ENCODE measurements at places on chromosomes 11 and 22. TPM values are rescaled to one million over a fixed set of nuclear protein-coding genes. Genes with fewer than 3 reads are reported as not detected.
A peak's percentile ranks its signal among the peaks of the same experiment; 100 is the strongest.

DNA sequence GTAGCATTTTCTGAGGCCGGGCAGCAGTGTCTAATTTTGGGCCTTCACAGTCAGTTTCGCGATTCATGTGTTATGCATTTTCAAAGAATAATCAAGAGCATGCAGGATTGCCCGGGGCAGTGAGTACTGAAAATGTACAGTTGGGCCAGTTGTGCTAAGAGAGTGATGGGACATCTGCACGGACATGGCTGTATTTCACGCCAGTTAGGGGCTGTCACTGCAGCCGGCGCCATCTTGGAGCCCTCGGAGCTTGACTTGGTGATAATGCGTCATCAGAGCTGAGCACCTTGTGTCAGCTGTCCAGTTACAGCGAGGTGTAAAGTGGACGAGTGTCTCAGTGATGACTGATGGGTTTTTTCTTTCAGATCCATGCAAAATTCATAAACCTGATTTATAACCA, 188.9 kb downstream of the TBC1D22A start:
- DNase-seq: no peak

The MYRF gene
- 0.83 TPM for total RNA-seq

The P2RY2 gene
- not detected for total RNA-seq

GRCh38 chr11:68956142-68956541, 24.6 kb downstream of the MRGPRD start:
- DNase-seq: peak; percentile 69

GRCh38 chr22:35996596-35996995, 32.0 kb downstream of the RBFOX2 start:
- no peak for DNase-seq

GRCh38 chr11:35523331-35523768, 2.1 kb downstream of the PAMR1 start:
- no peak for DNase-seq

The KCNQ1OT1 gene
- 3.6 TPM for total RNA-seq

DNA sequence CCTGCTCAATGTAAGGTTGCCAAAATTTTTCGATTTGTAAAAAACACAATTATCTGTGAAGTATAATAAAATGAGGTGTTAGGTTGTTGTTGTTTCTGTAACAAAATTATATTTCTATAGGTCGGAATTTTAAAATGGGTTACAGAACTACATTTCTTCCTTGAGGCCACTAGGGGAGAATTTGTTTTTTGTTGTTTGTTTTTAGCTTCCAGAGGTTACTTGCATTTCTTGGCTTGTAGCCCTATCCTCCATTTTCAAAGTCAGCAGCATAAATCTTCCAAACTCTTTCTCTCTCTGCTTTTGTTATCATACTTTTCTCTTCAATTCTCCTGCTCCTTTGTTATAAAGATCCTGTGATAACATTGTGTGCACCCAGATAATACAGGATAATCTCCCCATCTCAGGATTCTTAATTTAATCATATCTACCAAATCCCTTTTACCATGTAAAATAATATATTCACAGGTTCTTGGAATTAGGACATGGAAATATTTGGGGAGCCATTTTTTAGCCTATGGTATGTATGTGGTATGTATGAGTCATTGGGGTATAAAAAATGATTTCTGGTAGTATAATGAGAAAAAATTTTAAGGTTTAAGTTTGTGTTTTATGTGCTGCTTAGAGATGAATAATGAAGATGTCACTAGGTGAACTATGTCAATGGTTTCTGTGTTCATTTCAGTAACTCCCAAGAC, 9.4 kb upstream of the PATL1 start:
- no peak for DNase-seq

- DNase-seq: peak; percentile 34
Observed at GRCh38 chr11:2521081-2521732, 76.4 kb downstream of the KCNQ1 start.

GRCh38 chr22:37402184-37402506, 25.1 kb downstream of the ELFN2 start:
- no peak for DNase-seq

The OR51V1 gene
- total RNA-seq: not detected

The OVOL1 gene
- not detected for total RNA-seq

DNA sequence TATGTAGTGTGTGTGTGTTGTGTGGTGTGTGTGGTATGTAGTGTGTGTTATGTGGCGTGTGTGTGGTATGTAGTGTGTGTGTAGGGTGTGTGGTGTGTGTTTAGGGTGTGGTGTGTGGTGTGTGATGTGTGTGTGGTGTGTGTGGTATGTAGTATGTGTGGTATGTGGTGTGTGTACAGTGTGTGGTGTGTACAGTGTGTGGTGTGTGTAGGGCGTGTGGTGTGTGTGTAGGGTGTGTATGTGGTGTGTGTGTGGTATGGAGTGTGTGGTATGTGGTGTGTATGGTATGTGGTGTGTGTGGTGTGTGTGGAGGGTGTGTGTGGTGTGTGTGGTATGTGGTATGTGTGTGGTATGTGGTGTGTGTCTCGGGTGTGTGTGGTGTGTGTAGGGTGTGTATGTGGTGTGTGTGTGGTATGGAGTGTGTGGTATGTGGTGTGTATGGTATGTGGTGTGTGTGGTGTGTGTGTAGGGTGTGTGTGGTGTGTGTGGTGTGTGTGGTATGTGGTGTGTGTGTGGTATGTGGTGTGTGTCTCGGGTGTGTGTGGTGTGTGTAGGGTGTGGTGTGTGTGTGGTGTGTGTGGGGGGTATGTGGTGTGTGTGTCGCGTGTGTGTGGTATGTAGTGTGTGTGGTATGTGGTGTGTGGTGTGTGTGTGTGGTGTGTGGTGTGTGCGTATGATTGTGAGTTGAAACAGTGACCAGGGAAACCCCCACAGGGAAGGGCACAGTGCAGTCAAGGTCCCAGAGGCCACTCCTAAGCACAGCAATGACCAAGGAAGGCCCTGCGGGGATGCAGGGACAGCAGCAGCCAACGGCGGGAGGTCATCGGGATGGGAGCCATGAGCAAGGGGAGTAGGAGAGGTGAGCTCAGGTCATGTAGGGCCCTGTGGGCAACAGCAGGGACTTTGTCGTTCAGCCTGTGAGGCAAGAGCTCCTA, 2.9 kb upstream of the PPP6R2 start:
- DNase-seq: no peak

GRCh38 chr11:43979571-43980219, 37.3 kb downstream of the C11orf96 start:
- DNase-seq: no peak

GRCh38 chr22:23112472-23113012, 29.2 kb downstream of the RSPH14 start:
- DNase-seq: no peak

The ALKBH3 gene
- 30.1 TPM for total RNA-seq

- DNase-seq: peak; percentile 48
Observed at GRCh38 chr11:60872961-60873524, 5.7 kb downstream of the ZP1 start.

GRCh38 chr11:73235236-73235786, 17.2 kb downstream of the P2RY2 start:
- peak; percentile 29 for DNase-seq

- DNase-seq: no peak
Observed at GRCh38 chr11:129443276-129443675, 67.6 kb downstream of the BARX2 start.

DNA sequence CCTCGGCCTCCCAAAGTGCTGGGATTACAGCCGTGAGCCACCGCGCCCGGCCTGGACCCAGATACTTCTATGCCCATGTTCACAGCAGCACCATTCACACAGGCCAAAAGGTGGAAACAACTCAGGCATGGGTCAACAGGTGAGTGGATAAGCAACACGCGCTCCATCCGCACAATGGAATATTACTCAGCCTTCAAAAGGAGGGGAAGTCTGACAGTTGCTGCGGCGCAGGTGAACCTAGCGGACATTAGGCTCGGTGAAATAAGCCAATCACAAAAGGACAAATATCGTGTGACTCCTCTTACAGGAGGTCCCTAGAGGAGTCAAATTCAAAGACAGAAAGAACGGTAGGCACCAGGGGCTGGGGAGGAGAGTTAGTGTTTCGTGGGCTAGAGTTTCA, 47.0 kb downstream of the TRMU start:
- DNase-seq: no peak

The MMP27 gene
- not detected for total RNA-seq
